Activated CD4-positive, alpha-beta T cell treated with anti-CD3 and anti-CD28 coated beads for 36 hours (primary cell): ENCODE measurements at places on chromosomes 1 and 21. TPM values are rescaled to one million over a fixed set of nuclear protein-coding genes. Genes with fewer than 3 reads are reported as not detected.

LRRC71 gene
- not detected for total RNA-seq

NTRK1 gene
- 4.4 TPM for total RNA-seq

PRELP gene
- total RNA-seq: not detected

NDUFS5 gene
- 150 TPM for total RNA-seq

TMEM81 gene
- total RNA-seq: 2.8 TPM

LENEP gene
- 0.79 TPM for total RNA-seq

TTLL7 gene
- total RNA-seq: 2.6 TPM
